ENCODE measurements at places on chromosomes 16 and 17. TPM values are rescaled to one million over a fixed set of nuclear protein-coding genes. Genes with fewer than 3 reads are reported as not detected.

- no peak overlapping the region for H3K4me3 ChIP-seq
- H3K27me3 ChIP-seq, result no peaks in the 10 kb centered on the region
- H3K27ac ChIP-seq, result no peak overlapping the region
- H3K36me3 ChIP-seq, result no peaks in the 10 kb centered on the region
Measured at GRCh38 chr16:11394593-11394960, 49.3 kb downstream of the RMI2 start.

LITAFD gene
- not detected for total RNA-seq

DNA sequence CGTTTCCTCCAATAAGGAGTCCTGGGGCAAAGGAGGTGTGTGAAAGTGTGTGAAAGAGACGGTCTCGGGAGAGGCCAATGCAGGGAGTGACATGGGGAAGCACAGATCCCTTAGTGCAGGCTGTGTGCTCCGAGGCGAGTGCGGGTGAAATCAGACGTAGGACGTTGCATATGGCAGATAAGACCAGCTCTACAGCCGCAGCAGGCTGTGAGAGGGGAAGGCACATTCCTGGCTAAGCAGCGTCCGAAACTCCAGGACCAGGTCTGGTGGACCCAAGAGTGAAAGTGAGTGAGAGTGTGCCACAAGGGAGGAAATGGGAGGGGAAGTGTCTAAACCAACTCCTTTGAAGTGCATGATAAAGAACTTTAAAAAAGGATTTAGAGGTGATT is 11.3 kb downstream of the POLR3K start:
- no peaks in the 10 kb centered on the region for H3K27me3 ChIP-seq
- no peak overlapping the region for H3K27ac ChIP-seq
- peaks cover 4% of the 10 kb centered on the region for H3K4me1 ChIP-seq

KRT28 gene
- total RNA-seq, result not detected

TBC1D3H gene
- not detected for total RNA-seq

DNA sequence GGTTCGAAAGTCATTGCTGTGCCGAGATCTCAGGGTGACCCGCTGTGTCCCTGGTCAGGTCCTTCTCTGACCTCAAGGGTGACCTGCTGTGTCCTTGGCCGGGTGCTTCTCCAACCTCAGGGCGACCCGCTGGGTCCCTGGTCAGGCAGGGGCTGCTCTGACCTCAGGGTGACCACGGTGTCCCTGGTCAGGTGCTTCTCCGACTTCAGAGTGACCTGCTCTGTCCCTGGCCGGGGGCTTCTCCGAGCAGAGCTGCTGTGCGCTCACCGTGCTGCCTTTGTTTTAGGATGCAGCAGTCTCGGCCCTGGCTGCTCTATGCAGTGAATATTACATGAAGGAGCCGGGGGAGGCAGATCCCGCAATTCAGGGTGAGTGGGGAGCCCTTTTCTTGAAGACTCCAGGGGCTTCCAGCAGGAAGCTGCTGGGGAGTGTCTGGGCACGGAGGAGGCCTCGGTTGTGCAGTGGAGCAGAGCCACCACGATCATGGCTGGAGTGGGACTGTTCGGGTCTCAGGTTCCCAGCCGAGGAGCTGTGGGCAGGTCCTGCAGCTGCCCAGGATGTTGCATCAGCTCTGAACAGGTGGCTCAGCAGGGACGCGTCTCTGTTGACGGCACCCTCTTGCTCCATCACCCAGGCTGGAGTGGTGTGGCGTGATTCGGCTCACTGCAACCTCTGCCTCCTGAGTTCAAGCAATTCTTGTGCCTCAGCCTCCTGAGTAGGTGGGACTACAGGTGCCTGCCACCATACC is 83.7 kb upstream of the ZNF750 start:
- no peaks in the 10 kb centered on the region for H3K27me3 ChIP-seq
- H3K27ac ChIP-seq, result no peak overlapping the region
- H3K4me1 ChIP-seq, result no peaks in the 10 kb centered on the region
- no peak for DNase-seq
- peaks cover 8% of the 10 kb centered on the region for H3K36me3 ChIP-seq

DNA sequence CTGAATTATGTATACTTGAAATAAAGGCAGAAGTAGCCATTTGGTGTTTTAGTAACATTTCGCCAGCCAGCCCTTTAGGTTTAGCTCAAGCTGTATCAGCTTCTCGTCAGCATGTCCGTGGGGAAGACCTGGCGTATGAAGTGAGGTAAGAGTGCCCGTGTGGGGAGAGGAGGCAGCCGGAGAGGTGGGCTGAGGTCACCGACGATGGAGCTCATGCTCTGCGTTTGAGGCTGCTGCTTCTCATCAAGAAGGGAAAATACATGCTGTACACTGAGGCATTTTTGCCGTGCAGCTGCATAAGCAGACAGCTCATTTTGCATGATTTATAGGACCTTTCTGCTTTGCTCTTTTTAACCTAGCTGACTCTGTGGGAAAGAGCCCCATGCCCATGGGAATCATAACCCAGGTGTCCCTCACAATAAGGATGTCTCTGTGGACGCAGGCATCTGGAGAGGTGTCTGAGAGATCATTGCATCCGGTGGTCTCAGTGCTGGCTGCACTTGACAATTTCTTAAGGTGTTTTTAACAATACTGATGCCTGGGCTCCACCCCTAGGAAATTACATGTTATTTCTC is 179.1 kb downstream of the ABCC12 start:
- DNase-seq, result no peak
- H3K36me3 ChIP-seq, result no peaks in the 10 kb centered on the region
- H3K27ac ChIP-seq, result no peak overlapping the region

- peak overlapping the region; percentile 9 for H3K4me3 ChIP-seq
- DNase-seq, result peak; percentile 62
- peaks cover 80% of the 10 kb centered on the region for H3K4me1 ChIP-seq
- H3K36me3 ChIP-seq, result no peaks in the 10 kb centered on the region
- peak overlapping the region; percentile 90 for H3K27ac ChIP-seq
Measured at GRCh38 chr17:78174870-78175642, 6.7 kb downstream of the SYNGR2 start.

DNA sequence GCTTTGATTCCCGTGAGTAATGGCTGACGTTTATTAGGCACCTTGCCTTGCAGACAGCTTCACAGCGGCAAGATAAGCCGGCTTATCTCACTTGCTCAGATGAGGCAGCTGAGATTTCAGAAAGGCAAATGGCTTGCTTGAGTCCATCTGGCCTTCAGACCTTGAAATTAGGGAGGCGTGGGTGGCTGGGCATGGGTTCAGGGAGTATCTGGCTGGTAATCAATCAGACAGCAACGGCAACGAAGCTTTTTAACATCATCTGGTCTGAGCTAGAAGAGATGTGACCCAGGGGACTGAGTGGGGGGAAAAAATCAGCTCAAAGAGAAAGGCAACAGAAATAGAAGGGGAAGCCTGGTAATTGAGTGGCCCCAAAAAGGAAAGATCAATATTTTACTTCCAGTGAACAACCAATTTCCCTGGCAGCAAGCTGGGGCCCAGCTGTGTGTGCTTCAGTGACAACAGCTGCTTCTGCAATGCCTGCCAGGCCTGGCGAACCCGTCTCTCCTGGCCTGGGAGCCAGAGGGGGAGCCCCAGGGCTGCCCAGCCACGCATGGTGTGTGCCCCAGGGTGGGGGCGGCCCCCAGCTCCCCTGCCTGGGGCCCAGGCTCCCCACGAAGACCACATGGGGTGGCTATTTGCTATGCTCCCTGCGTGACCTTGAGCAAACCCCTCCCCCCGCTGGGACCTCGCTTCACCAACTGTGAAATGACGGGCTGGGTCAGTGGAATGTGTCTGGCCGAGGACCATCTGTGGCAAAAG is 34.0 kb downstream of the RAB11FIP4 start:
- H3K4me1 ChIP-seq, result no peaks in the 10 kb centered on the region
- no peak for DNase-seq
- no peak overlapping the region for H3K27ac ChIP-seq
- H3K36me3 ChIP-seq, result no peaks in the 10 kb centered on the region
- no peaks in the 10 kb centered on the region for H3K27me3 ChIP-seq

- no peak overlapping the region for H3K27ac ChIP-seq
- H3K36me3 ChIP-seq, result no peaks in the 10 kb centered on the region
- H3K4me3 ChIP-seq, result no peak overlapping the region
- peaks cover 15% of the 10 kb centered on the region for H3K27me3 ChIP-seq
Measured at GRCh38 chr16:87569601-87570571, 32.4 kb upstream of the JPH3 start.

- H3K4me3 ChIP-seq, result peak overlapping the region; percentile 25
- DNase-seq, result no peak
- peaks cover 10% of the 10 kb centered on the region for H3K4me1 ChIP-seq
- no peaks in the 10 kb centered on the region for H3K36me3 ChIP-seq
- H3K27ac ChIP-seq, result no peak overlapping the region
Measured at GRCh38 chr16:12902511-12903372, 1.3 kb downstream of the SHISA9 start.

- no peaks in the 10 kb centered on the region for H3K27me3 ChIP-seq
- no peaks in the 10 kb centered on the region for H3K4me1 ChIP-seq
- H3K4me3 ChIP-seq, result no peak overlapping the region
- H3K27ac ChIP-seq, result no peak overlapping the region
Measured at GRCh38 chr16:4724661-4725270, 9.3 kb downstream of the ANKS3 start.

GPT2 gene
- total RNA-seq, result 10.9 TPM

GRCh38 chr16:69311533-69312387 is 610 bp downstream of the VPS4A start:
- peak overlapping the region; percentile 98 for H3K4me3 ChIP-seq
- peaks cover 13% of the 10 kb centered on the region for H3K36me3 ChIP-seq
- H3K27ac ChIP-seq, result peak overlapping the region; percentile 94
- H3K27me3 ChIP-seq, result no peaks in the 10 kb centered on the region
- H3K4me1 ChIP-seq, result peaks cover 11% of the 10 kb centered on the region
- DNase-seq, result peak; percentile 46

GRCh38 chr16:47713225-47713595 is 252.1 kb downstream of the PHKB start:
- no peaks in the 10 kb centered on the region for H3K4me1 ChIP-seq
- DNase-seq, result no peak
- no peaks in the 10 kb centered on the region for H3K36me3 ChIP-seq
- H3K27me3 ChIP-seq, result no peaks in the 10 kb centered on the region
- no peak overlapping the region for H3K4me3 ChIP-seq
- H3K27ac ChIP-seq, result no peak overlapping the region

NR1D1 gene
- total RNA-seq, result 18.0 TPM

DNA sequence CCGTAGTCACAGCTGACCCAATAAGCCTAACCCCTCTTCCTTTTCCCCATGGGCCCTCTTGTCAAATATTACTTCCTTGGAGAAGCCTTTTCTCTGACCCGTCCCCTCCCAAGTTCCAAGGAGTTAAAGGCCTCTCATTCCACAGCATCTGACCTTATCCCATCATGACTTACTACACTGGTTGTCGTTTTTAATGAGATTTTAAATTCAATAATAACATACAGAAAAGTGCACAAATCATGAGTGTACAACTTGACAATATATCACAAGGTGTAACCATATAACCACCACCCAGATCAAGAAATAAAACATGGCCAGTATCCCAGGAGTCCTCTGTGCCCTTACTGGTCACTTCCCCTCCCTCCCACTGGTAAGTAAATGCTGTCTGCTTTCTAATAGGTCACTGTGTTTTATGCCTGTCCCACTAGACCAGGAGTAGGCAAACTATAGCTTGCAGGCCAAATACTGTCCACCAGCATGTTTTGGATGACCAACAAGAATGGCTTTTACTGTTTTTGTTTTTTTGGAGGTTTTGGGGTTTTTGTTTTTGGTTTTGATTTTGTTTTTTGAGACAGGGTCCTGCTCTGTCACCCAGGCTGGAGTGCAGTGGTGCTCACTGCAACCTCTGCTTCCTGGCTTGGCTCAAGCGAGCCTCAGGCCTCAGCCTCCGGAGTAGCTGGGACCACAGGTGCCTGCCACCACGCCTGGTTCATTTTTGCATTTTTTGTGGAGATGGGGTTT is 1.2 kb upstream of the FDXR start:
- no peaks in the 10 kb centered on the region for H3K27me3 ChIP-seq
- no peaks in the 10 kb centered on the region for H3K36me3 ChIP-seq
- H3K4me1 ChIP-seq, result peaks cover 19% of the 10 kb centered on the region
- H3K27ac ChIP-seq, result peak overlapping the region; percentile 94
- peak overlapping the region; percentile 63 for H3K4me3 ChIP-seq
- DNase-seq, result no peak

- H3K4me3 ChIP-seq, result no peak overlapping the region
- peak overlapping the region; percentile 29 for H3K27ac ChIP-seq
- DNase-seq, result peak; percentile 50
Measured at GRCh38 chr16:81189100-81189664, 49.3 kb upstream of the BCO1 start.

AOC2 gene
- 1.00 TPM for total RNA-seq

- no peaks in the 10 kb centered on the region for H3K36me3 ChIP-seq
- H3K27ac ChIP-seq, result peak overlapping the region; percentile 84
- peaks cover 16% of the 10 kb centered on the region for H3K27me3 ChIP-seq
- peaks cover 30% of the 10 kb centered on the region for H3K4me1 ChIP-seq
- DNase-seq, result no peak
- no peak overlapping the region for H3K4me3 ChIP-seq
Measured at GRCh38 chr16:66923866-66924265, 1.5 kb downstream of the RRAD start.

TSEN54 gene
- total RNA-seq, result 105 TPM

RASL10B gene
- total RNA-seq, result 1.4 TPM

GRCh38 chr17:20092973-20093626 is 83.9 kb downstream of the SPECC1 start:
- DNase-seq, result no peak
- H3K4me3 ChIP-seq, result no peak overlapping the region
- H3K4me1 ChIP-seq, result no peaks in the 10 kb centered on the region
- no peak overlapping the region for H3K27ac ChIP-seq
- H3K36me3 ChIP-seq, result no peaks in the 10 kb centered on the region
- no peaks in the 10 kb centered on the region for H3K27me3 ChIP-seq

- no peaks in the 10 kb centered on the region for H3K36me3 ChIP-seq
- H3K4me3 ChIP-seq, result no peak overlapping the region
- peaks cover 29% of the 10 kb centered on the region for H3K4me1 ChIP-seq
- H3K27me3 ChIP-seq, result no peaks in the 10 kb centered on the region
Measured at GRCh38 chr17:44113868-44114840, 9.3 kb downstream of the HDAC5 start.

DNA sequence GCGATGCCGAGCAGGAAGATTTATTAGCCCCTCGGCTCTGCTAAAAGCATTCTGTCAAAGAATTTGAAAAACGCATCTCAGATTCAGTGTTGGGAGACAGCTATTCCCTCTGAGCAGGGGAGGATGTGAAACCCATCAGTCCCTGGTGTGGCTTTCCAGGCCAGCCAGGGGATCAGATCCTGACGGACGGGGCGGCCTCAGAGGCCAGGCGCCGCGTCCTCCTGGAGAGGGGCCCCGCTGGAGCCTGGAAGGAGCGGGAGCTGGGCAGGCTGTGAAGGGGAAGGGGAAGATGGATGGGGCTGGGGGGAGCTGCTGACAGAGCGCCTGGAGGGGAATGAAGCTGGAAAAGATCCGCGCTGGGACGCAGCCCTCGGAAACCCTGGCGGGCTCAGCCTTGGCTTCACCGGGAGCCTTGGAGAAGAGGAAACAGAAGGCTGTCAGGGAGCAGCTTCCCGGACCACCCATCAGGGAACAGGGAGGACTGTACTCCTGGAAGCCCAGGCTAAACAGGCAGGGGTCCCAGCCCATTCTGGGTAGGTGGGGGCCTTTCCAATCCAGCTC is 358.0 kb downstream of the C16orf95 start:
- DNase-seq, result no peak
- no peak overlapping the region for H3K27ac ChIP-seq
- no peak overlapping the region for H3K4me3 ChIP-seq
- no peaks in the 10 kb centered on the region for H3K4me1 ChIP-seq
- peaks cover 25% of the 10 kb centered on the region for H3K27me3 ChIP-seq

GRCh38 chr16:74107795-74108610 is 188.6 kb upstream of the PSMD7 start:
- H3K4me1 ChIP-seq, result no peaks in the 10 kb centered on the region
- no peaks in the 10 kb centered on the region for H3K27me3 ChIP-seq
- H3K36me3 ChIP-seq, result no peaks in the 10 kb centered on the region
- peak; percentile 63 for DNase-seq
- H3K27ac ChIP-seq, result no peak overlapping the region
- H3K4me3 ChIP-seq, result peak overlapping the region; percentile 30
